ENCODE measurements at places on chromosomes 6 and 20.

DNA sequence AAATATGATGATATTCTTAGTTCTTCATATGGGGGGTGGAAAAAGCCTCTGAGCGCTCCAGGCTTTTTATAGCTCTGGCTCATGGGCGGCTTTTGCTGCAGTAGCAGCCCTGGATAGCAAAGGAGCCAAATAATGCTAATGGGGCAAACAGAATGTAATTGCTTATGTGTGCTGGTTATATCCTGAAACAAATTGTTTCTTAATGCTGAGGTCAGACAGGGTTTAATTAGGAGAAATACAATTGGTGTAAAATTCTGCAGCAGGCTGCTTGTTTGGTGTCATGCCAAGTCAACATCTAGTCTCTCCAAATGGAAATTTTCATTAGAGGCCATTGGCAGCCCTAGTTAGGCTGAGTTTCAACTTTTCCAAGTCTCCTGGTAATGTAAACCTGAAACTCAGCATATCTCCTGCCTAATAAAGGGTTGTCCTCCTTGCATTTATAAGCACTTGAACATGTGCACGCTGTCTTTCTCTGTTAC, 530.1 kb upstream of the NOX3 start:
- DNase-seq = no peak

- DNase-seq = no peak
Measured at GRCh38 chr6:51954681-51955080, 132.7 kb downstream of the PKHD1 start.

DNA sequence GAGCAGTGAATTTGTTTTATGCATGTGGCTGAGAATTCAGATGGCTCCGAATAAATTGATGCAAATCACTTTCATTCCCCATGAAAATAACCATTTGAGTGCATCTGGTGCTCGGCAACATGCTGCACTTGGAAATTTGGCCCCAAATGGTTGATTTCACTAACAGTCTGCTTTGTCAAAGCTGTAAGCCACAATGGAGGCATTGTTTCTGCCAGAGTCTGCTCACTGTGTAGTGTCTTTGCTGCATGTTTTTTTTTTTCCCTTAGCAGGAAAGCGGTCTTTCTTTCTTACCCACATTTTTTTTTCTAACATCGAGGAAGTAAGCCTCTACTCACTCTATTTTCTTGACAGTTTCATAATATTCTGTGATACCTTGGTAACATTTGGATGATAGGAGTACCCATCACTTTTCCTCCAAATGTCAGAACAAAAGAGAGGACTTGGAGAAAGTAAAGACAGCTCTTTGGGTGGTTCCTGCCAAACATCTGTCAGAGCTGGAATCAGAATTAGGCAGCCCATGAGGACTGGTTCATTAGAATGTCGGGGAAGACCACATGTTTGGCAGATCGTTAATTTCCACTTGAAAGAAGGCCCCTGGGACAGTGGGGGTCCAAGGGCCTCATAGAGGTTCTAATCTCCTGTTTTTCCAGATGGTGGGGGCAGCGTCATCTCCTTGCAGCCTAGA, 149.5 kb downstream of the DOK5 start:
- DNase-seq = no peak

- DNase-seq = no peak
Measured at GRCh38 chr6:116392132-116393013, 21.6 kb downstream of the DSE start.

- no peak for DNase-seq
Measured at GRCh38 chr6:12356983-12357972, 67.1 kb downstream of the EDN1 start.

- no peak for DNase-seq
Measured at GRCh38 chr6:154080461-154081189, 41.6 kb downstream of the OPRM1 start.

GRCh38 chr6:143783077-143783476, 60.1 kb upstream of the LTV1 start:
- DNase-seq = no peak

- DNase-seq = no peak
Measured at GRCh38 chr20:33654680-33655161, 7.4 kb upstream of the C20orf144 start.

DNA sequence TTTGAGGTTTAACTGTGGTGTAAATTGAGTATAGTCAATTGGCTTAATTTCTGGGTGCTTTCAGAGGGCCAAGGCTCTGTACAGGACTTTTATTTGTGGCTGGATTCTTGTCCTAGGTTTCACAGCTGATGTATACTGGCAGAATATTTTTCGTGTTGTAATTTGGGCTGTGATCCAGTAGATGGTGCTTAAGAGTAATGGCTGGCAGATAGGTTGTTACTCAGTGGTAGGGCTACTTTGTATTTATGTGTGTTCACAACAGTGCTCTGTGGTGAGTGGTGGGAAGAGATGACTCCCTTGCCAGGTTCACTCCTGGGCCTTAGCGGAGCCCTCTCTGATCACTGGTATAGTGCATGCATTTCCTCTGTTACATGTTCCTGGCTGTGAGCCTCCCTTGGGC, 34.5 kb upstream of the FERMT1 start:
- DNase-seq = no peak

Data from stimulated activated CD8-positive, alpha-beta memory T cell treated with anti-CD3 and anti-CD28 coated beads, Interleukin-4, amount 100 ng/mL, for 1 hour (primary cell).